MCF 10A (cell line): ENCODE measurements at places on chromosomes 16 and 17. TPM values are rescaled to one million over a fixed set of nuclear protein-coding genes. Genes with fewer than 3 reads are reported as not detected.

GRCh38 chr17:561116-561515, 153.5 kb downstream of the VPS53 start:
- no peaks in the 10 kb centered on the region for H3K4me1 ChIP-seq
- H3K27me3 ChIP-seq: no peaks in the 10 kb centered on the region
- peak overlapping the region; percentile 17 for H3K27ac ChIP-seq
- H3K4me3 ChIP-seq: no peak overlapping the region
- peaks cover 55% of the 10 kb centered on the region for H3K36me3 ChIP-seq

- H3K27me3 ChIP-seq: peaks cover 88% of the 10 kb centered on the region
- no peak overlapping the region for H3K27ac ChIP-seq
- H3K36me3 ChIP-seq: no peaks in the 10 kb centered on the region
- no peak for DNase-seq
These were observed 42.1 kb downstream of the TMEM114 start for GRCh38 chr16:8548166-8548565.

DNA sequence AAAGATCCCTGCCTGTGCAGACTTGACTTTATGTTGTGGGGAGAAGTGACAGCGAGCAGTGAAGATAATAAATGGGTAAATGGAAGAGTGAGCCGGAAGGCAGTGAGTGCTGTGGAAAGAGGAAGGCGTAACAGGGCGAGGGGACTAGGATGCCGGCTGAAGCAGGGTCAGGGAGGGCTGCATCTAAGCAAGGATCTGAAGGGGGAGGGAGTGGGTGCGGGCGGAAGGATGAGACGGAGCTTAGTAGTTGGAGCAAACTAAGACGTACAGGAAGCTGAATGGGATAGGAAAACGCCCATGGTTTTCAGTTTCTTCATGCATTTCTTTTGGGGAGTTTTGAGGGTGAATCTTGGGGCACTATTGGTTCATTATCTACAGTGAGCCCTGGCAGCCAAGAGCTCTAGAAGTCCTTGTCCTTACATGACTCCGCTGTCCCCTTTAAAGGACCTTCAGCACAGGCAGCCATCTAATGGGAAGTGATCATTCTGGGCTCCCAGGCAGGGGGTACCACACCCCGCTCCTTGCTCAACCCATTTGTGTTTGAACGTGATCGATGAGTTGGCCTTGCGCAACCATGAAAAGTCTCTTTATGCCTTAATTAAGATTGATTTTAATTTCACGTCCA, 10.4 kb upstream of the NAT9 start:
- H3K4me1 ChIP-seq: peaks cover 6% of the 10 kb centered on the region
- peaks cover 11% of the 10 kb centered on the region for H3K36me3 ChIP-seq
- no peak overlapping the region for H3K4me3 ChIP-seq
- DNase-seq: no peak
- H3K27ac ChIP-seq: no peak overlapping the region

- no peaks in the 10 kb centered on the region for H3K36me3 ChIP-seq
- H3K27me3 ChIP-seq: peaks cover 16% of the 10 kb centered on the region
- H3K4me1 ChIP-seq: no peaks in the 10 kb centered on the region
- no peak overlapping the region for H3K27ac ChIP-seq
- no peak overlapping the region for H3K4me3 ChIP-seq
These were observed 88.8 kb downstream of the ZDHHC7 start for GRCh38 chr16:84922351-84923120.

DNA sequence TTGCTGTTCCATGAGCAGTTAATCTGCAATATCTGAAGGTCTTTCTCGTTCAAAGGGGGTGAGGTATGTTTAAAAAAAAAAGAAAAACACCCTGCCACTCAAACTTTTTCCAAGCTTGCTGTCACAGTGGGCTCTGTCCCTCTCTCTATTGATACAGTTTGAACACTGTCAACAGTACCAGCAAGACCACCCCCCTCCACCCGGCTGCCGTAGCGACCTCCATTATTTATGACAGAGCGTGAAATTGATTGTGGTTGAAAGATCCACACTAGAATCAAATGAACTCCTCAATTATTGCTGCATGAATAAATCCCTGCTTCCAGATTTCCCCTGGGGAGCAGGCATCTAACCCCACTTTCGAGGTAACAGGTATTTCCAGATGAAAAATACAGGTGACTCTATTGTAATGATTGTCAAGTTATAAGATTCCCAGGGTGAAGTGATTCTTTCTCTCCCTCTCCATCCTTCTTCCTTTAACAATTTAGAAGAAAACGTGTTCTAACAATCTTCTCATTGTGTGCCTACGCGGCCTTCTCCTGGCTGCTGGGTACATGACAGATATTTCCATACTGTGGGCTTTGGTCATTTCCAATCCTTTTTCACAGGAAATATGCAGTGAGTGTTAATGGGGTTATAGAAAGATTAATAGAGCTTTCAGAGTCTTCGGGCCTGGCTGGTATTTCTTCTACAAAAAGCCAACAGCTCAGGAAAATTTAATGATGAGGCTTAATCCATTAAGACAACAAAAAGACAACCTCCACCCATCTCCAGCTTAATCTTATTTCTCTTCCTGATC, 135.7 kb upstream of the C16orf82 start:
- H3K4me3 ChIP-seq: no peak overlapping the region
- H3K36me3 ChIP-seq: no peaks in the 10 kb centered on the region
- DNase-seq: no peak
- H3K27ac ChIP-seq: no peak overlapping the region
- H3K27me3 ChIP-seq: no peaks in the 10 kb centered on the region
- no peaks in the 10 kb centered on the region for H3K4me1 ChIP-seq

DNA sequence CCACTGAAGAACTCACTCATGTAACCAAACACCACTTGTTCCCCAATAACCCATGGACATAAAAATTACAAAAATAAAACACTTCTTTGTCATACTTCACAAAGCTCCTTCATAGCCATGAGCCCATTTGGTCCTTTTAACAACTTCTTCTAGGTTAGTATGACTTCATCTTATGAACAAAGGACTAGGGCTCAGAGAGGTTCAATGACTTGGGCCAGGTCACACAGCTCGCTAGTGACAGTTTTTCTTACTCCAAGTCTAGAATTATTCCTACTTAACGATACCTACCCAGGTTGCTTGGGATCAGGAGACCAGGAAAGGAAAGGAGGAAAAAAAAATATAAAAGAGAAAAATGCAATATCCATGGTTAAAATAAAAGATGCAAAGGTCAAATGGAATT, 353.4 kb downstream of the SOX9 start:
- H3K4me3 ChIP-seq: no peak overlapping the region
- no peak for DNase-seq
- no peaks in the 10 kb centered on the region for H3K27me3 ChIP-seq
- no peak overlapping the region for H3K27ac ChIP-seq

GRCh38 chr17:78903101-78903779, at the start of gene CEP295NL:
Gene CEP295NL (minus strand): TSS chr17:78903201. CDS start chr17:78901828, 1,373 bp downstream.
- H3K27me3 ChIP-seq: no peaks in the 10 kb centered on the region
- DNase-seq: no peak

DNA sequence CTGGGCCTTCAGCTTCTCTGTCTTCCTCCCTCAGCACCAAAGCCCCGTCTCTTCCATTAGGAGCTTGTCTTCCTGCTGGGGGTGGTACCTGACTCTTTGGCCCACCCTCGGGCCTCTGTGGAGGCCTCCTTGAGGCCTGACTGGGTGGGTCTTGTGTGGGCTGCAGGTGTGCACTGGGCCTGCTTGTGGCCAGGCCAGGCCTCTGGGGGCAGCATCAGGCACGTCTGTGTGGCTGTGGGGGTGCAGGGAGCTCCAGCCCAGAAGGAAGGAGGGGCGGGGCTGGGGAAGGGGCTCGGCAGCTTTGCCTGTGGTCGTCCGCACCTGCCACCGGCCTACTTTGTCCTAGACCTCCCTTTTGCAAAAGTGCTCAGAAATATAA, 7.0 kb downstream of the PIGQ start:
- H3K27me3 ChIP-seq: no peaks in the 10 kb centered on the region
- H3K36me3 ChIP-seq: peaks cover 13% of the 10 kb centered on the region
- H3K27ac ChIP-seq: no peak overlapping the region

DNA sequence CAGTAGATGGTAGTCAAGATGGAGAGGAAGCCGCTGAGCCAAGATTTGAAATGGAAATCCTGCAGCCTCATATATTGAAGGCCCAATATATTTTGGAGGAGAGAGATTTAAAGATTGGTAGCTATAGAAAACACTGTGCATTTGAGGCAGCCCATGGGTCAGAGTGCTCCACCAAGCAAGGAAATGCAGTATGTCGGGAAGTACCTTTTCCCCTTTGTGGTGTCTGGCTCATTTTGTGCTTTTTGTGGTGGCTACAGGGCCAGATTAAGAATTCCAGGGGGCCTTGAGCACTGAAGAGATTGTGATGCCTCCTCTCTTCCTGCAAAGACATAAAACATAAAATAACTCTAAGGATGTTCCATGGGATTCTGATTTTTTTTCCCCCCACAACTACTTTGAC, 39.6 kb downstream of the CDRT15 start:
- peaks cover 19% of the 10 kb centered on the region for H3K36me3 ChIP-seq
- H3K4me3 ChIP-seq: no peak overlapping the region
- no peak for DNase-seq
- peak overlapping the region; percentile 70 for H3K27ac ChIP-seq
- peaks cover 14% of the 10 kb centered on the region for H3K4me1 ChIP-seq

- no peak overlapping the region for H3K27ac ChIP-seq
- no peaks in the 10 kb centered on the region for H3K27me3 ChIP-seq
- peak; percentile 58 for DNase-seq
- H3K4me3 ChIP-seq: no peak overlapping the region
These were observed 53.6 kb downstream of the CDH11 start for GRCh38 chr16:65068151-65068740.

DNA sequence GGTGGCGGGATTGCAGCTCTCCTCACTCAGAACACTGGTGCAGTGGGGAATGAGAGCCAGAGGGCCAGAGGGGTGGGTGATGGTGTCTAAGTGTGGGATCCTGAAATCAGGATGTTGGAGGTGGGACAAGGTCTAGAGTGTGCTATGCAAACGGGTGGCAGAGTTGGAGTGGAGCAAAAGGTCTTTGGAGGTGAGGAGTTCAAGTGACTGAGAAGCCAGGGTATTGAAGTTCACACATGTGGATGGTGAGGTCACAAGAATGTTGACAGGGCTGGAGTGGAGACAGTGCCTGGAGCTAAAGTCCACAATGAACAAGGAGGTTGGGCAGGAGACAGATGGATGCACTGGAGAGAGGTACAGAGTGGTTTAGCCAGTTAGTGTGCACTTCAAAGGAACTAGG, 38.3 kb upstream of the MAP3K14 start:
- no peaks in the 10 kb centered on the region for H3K36me3 ChIP-seq
- no peaks in the 10 kb centered on the region for H3K27me3 ChIP-seq
- peaks cover 6% of the 10 kb centered on the region for H3K4me1 ChIP-seq
- H3K4me3 ChIP-seq: no peak overlapping the region
- no peak overlapping the region for H3K27ac ChIP-seq
- DNase-seq: no peak

DNA sequence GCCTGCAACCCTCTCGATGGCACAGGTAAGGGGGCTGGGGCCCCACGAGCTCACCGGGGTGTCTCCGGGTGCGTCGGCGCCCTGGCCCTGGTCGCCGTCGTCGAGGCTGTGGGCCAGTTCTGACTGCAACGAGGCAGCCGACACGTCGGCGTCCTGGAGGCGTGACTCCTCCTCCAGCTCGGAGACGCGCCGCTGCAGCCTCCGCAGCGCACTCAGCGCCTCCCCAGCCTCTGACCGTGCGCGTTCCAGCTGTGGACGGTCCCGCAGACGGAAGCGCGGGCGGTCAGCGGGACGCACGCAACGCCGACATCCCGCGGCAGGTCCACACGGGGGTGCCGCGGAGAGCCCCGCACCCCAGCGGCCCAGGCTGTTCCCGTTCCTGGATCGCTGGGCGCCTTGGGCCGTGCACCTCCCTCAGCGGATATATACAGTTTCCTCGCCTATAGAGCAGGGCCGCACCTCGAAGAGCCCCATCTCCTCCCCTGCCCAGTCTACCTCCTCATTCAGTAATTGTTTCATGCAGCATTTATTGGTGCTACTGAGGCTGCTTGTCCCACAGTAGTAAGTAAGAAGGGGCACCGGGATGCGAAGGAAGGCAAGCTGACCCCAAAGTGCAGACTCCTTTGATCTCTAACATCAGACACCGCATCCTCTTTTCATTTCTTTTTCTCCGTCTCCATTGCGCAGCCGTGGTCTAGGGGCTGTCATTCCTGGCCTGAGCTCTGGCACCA, 5.8 kb downstream of the THOC6 start:
- H3K4me3 ChIP-seq: no peak overlapping the region
- no peaks in the 10 kb centered on the region for H3K4me1 ChIP-seq
- DNase-seq: no peak
- no peak overlapping the region for H3K27ac ChIP-seq
- peaks cover 26% of the 10 kb centered on the region for H3K27me3 ChIP-seq

- peaks cover 46% of the 10 kb centered on the region for H3K27me3 ChIP-seq
- no peak overlapping the region for H3K27ac ChIP-seq
- H3K36me3 ChIP-seq: no peaks in the 10 kb centered on the region
- no peaks in the 10 kb centered on the region for H3K4me1 ChIP-seq
These were observed 1.5 kb downstream of the KRTAP16-1 start for GRCh38 chr17:41307647-41308046.

DNA sequence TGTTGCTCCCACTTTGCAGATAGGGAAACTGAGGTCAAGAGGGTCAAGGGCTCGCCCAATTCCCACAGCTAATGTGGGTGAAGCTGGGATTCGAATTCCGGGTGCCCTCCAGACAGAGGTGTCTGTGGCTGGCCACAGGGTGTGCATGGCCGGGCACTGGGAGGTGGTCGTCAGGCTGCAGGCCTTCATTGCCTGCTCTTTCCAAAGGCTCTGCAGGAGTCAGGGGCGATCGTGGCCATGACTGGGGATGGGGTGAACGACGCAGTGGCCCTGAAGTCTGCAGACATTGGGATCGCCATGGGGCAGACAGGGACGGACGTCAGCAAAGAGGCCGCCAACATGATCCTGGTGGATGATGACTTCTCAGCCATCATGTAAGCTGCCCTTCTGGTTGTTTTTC, 49.8 kb downstream of the MEAK7 start:
- no peaks in the 10 kb centered on the region for H3K27me3 ChIP-seq
- no peak overlapping the region for H3K4me3 ChIP-seq
- no peak overlapping the region for H3K27ac ChIP-seq
- no peak for DNase-seq

DNA sequence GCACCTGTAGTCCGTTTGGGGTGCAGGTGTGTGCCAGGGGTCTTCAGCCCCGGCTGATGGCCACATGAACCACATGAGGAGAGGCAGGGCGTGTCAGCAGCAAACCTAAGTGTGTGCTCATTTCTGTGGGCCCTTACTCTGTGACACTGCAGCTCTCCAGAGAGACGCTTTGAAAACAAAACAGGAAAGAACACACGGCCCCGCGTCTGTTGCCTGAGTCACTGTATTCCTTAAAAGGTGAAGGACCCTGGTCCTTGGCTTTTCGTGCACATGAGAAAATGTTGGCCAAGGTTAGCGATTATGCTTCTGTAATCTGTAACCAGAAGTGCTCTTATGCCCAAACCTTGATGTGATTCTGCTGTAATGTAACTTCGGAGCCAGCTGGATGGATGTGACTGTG, 22.6 kb downstream of the ENDOV start:
- no peaks in the 10 kb centered on the region for H3K4me1 ChIP-seq
- no peak for DNase-seq
- no peak overlapping the region for H3K27ac ChIP-seq
- no peak overlapping the region for H3K4me3 ChIP-seq
- no peaks in the 10 kb centered on the region for H3K36me3 ChIP-seq
- no peaks in the 10 kb centered on the region for H3K27me3 ChIP-seq

- H3K27me3 ChIP-seq: no peaks in the 10 kb centered on the region
- peaks cover 22% of the 10 kb centered on the region for H3K4me1 ChIP-seq
- H3K27ac ChIP-seq: no peak overlapping the region
- no peaks in the 10 kb centered on the region for H3K36me3 ChIP-seq
These were observed 10.7 kb downstream of the GFOD2 start for GRCh38 chr16:67708368-67708771.

Gene HSD17B1
- 13.0 and 18.1 TPM in 2 replicates for total RNA-seq

Gene GRAP
- not detected in 2 replicates for total RNA-seq

Gene PDE6G
- not detected in 2 replicates for total RNA-seq

Gene UTS2R
- not detected in 2 replicates for total RNA-seq

Gene CORO6
- 1.4 and 1.6 TPM in 2 replicates for total RNA-seq

Gene KRTAP4-6
- not detected in 2 replicates for total RNA-seq

Gene ACSM3
- 2.0 and 2.3 TPM in 2 replicates for total RNA-seq

Gene KCNH4
- total RNA-seq: not detected in 2 replicates

Gene CCDC43
- total RNA-seq: 32.8 and 33.6 TPM in 2 replicates

Gene LGALS9
- total RNA-seq: 0.44 and 0.54 TPM in 2 replicates

Gene ANKRD40CL
- not detected in 2 replicates for total RNA-seq

Gene SRCAP
- 52.3 and 60.7 TPM in 2 replicates for total RNA-seq
